ENCODE measurements at places on chromosomes 3 and 15. TPM values are rescaled to one million over a fixed set of nuclear protein-coding genes. Genes with fewer than 3 reads are reported as not detected.

DNA sequence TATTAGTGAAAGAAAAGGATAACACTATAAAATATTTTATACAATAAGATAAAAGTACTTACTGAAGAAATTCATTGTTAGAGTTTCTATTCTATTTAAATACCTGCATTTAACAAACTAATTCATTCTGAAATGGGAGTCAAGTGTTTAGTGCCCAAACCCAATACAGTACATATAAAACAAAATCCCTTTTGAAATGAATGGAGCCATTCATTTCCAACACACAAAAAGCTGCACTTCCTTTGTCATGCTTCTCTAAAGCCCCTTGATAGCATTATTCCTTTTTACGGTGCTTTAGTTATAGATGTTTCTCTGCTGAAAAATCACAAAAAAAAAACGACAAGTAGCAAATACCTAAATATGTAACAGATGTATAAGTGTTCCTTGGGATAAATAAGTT is 596.3 kb downstream of the ZIC1 start:
- no peak for DNase-seq

The XCR1 gene
- total RNA-seq = not detected

DNA sequence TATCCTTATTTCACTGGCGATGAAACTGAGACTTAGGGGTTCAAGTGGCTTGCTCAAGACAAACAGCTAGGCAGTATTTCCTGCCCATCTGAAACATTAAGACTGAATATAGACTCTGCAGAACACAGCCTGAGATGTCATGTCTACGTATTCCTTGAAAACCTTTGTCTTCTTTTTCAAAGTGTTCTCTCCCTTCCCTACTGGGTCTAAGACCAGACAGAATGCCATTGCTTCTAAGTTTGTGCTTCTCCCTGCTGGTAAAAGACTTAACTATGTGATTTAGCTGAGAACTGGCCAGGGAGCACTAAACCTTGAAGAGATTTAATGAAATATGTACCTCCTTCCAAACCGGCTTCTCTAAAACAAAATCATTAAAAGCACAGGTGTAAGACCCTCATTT is 9.9 kb downstream of the BCL6 start:
- DNase-seq = no peak

The GALNT15 gene
- 6.6 TPM for total RNA-seq

The PARP15 gene
- 0.80 TPM for total RNA-seq

The PIF1 gene
- total RNA-seq = 0.41 TPM

DNA sequence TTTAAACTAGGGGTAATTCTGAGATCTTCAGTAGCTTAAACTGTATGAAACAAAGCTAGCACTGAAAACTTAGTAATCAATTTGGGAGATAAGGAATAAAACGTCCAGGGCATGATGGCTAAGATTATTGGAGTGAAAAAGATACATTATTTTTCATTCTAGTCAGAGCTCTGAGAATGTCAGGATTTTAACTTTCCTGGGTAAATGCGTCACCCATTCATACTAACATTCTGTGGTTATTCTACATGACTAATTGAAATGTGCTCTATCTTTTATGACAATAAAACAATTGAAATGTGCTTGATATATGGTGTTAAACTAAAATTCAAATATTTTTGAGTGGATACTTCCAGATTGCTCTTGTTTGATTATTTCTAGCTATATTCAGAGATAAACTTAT is 626.0 kb downstream of the EDEM1 start:
- no peak for DNase-seq

- DNase-seq = no peak
Measured at GRCh38 chr3:100525753-100526612, 33.6 kb downstream of the TMEM45A start.

DNA sequence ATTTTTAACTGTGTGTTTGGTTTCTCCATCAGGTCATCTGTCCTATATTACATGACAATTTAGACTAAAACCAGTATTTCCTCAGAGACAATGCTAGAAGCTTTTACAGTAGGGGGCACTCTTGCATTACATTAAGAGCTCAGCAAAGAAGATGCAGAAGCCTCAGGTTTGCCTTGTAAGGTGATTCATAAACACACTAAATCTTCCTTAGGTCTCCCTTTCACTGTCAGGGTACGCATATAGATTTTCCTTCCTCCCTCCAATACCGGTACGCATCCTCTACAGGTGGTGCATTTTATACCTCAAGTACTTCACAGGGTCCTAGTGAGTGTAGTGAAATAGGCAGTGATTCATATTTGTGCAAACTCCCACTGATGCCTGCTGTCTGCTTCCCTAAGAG is 46.5 kb downstream of the CD86 start:
- DNase-seq = no peak
